ENCODE measurements at places on chromosomes 1 and 21.

GRCh38 chr1:159790237-159790917, 9.6 kb downstream of the DUSP23 start:
- DNase-seq: peak; percentile 80

- no peak for DNase-seq
These were observed 118.3 kb downstream of the TGFB2 start for GRCh38 chr1:218463194-218464156.

DNA sequence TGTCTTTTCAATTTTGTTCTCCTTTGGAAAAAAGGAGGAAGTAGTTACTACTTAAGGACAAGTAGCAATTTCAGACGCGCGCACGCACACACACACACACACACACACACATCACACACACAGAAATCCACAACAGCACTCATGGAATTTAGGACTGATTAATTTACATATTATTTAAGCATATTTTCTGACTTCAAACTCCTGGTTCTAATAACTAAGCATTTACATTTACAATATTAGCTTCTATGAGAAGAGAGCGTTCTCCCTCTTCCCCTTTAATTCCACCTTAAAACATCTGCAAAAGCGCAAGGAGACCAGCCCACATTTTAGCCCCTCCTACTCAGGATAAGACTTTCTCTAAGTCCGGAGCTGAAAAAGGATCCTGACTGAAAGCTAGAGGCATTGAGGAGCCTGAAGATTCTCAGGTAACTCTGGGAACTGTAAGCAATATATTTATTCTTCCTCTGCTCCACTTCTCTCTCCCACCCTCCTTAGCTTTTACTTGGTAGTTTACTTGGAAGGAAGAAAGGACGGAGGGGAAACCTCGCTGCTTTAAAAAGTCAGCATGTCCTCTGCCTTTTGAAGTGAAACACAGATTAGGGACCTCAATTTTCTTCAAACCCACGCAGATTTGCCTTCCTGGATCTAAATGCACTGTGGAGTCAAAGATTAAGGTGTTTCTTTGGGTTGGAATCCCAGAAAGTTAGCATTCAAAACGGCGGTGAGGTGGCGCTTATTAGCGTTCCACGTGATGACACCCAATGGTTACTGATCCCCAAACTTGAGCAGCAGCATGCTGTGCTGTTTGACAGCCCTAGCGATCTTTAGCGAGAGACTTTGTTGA, at the start of gene PLA2G4A:
PLA2G4A (plus strand) TSS at position 339 of the 844 bp plus-strand sequence. CDS start 25,406 bp downstream, outside the sequence.
- DNase-seq: peak; percentile 64

DNA sequence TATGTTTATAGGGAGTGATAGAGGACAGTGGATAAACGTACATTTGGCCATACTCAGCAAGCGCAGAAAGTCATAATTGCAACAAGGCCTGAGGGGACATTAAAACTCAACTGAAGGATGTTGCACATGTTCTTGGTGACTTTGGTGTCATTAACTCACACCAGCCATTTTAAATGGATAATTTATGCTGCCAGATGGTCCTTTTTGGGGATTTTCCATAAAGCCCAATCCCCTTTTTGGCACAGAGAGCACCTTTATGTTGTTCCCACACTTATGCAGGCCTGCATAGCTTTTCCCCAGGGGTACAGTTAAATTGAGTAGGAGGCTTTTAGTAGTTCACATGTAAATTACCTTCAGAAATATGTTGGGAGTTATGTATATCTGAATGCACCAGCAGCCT, 279.6 kb downstream of the NFIA start:
- no peak for DNase-seq

DNA sequence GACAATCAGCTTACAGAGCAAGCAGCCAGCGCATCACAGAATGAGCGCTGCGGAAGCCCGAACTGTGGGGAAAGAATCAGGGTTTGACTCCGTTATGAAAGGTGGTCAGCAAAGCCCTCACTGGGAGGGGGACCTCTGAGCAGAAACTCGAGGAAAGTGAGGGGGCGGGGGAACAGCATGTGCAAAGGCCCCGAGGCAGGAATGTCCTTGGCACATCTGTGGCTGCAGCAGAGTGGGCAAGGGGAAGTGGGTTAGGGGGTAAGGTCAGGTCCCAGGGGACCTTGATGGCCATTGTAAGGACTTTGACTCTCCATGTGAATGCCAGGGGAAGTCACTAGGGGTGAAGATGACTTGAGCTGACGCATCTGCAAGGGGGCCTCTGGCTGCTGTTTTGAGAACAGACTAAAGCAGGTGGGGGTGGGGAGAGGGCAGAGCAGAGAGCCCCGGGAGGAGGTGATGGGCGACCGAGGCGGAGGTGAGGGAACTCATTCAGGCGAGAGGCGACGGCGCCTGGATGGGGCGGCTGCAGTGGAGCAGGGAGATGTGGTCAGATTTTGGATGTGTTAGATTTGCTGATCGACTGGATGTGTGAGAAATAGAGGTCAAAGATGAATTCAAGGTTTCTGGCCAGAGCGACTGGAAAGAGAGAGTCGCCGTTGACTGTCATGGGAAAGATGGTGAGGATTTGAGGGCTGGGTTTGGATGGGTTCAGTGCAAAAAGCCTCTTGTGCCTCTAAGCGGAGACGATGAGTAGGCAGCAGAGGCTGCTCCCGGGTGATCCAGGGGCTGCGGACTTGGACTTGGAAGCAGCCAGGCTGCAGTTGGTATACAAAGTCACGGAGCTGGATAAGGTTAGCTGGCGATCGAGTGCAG, 108.0 kb upstream of the ZBTB40 start:
- peak; percentile 10 for DNase-seq

GRCh38 chr1:78624035-78624434, 3.8 kb downstream of the IFI44L start:
- no peak for DNase-seq

- no peak for DNase-seq
These were observed 843 bp upstream of the BCAN start for GRCh38 chr1:156640842-156641706.

DNA sequence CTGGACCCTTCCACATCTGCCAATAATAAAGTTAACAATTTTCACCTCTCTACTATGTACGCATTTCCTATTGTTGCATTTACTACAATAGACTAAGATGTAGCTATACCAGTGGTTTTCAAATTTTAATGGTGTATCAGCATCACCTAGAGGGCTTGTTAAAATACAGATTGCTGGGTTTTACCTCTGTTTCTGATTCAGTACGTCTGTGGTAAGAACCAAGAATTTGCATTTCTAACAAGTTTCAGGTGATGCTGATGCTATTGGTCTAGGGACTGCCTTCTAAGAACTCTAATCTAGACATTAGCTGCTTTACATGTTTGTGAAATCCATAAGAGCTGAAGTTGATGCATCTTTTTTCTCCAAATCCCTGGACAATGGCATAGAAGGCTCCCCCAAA, 59.7 kb downstream of the ERICH3 start:
- no peak for DNase-seq

GRCh38 chr21:46144464-46145070, 10.8 kb downstream of the FTCD start:
- DNase-seq: no peak

GRCh38 chr1:216702170-216702569, 21.1 kb downstream of the ESRRG start:
- DNase-seq: no peak

DNA sequence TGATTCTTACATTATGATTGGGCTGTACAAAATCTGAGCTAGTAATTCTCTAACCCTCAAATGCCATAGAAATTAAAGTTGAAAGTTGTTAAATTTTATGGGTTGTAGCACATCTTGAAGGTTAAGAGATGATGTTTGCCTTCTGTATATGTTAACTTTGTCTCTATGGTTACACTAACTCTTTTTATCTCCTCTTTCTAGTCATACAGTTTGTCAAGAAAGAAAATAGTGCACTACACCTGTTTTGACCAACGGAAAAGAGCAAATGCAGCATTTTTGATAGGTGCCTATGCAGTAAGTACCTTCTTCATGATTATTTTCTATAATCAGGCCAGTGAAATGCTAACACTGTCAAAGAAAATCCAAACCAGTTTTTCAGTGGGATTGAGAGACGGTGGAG, 38.2 kb downstream of the CDC14A start:
- no peak for DNase-seq

GRCh38 chr1:66403007-66403731, 130.8 kb upstream of the SGIP1 start:
- no peak for DNase-seq

DNA sequence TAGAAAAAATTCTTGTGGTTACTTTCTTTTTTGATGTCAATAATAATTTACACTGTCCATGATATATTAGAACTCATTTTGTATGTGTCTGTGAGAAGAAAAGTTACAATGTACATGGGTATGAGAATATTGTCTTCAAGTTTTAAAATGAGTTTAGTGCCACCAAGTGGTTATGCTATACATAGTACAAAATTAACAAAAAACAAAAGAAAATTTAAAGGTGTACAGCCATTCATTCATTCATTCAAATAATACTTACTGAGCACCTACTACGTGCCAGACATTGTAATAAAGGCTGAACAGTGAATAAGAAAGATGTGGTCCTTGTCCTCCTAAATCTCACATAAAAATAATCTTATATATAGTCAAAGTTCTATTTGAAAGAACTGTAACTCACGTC, 27.7 kb downstream of the UCHL5 start:
- DNase-seq: no peak

DNA sequence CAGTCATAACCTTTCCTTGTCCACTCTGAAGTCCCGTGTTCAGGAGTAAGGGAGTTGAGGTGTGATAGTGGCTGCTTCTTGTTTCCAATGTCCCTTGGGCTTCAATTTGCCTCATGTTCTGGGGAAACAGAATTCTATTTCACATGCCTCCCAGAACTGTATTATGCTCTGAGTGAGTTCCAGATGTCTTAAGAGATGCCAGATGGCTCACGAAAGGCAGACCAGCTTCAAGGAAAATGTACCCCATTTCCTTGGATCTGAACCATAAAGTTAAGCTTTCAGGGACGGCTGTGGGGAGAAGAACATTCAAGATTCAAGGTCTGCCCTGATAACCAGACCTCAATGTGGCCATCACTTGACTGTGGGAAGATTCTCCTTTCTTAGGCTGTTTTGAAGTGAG, 42.4 kb downstream of the C1orf87 start:
- no peak for DNase-seq

DNA sequence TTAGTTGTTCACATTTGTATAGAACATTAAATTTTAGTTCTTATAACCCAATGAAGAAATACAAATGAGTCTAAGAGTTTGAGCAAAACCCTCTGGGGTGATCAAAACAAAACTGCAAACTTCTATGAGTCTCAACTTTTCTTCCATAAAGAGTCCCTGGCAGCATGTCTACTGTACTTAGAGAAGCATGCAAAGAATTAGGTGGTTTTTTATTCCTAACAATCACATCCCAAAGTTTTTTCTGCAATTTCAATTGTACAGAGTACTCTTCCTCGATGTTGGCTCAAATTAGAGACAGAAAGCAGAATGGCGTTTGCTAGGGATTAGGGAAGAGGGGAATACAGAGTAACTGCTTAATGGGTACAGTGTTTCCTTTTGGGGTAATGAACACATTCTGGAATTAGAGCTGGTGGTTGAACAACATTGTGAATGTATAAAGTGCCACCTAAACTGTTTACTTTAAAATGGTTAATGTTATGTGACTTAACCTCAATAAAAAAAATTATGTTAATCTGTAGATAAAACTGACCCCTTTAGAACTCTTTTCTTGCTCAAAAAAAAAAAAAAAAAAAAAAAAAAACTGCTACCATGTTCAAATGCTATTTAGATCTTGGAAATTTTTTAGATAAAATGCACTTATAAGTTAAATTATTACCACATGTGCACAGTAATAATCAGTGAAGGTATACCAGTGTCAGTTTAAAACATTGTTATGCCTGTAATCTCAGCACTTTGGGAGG, 4.8 kb downstream of the RC3H1 start:
- DNase-seq: no peak

GRCh38 chr1:21384620-21385019, 55.3 kb upstream of the NBPF3 start:
- no peak for DNase-seq

GRCh38 chr1:93728480-93729131, 47.0 kb upstream of the BCAR3 start:
- DNase-seq: no peak

DNA sequence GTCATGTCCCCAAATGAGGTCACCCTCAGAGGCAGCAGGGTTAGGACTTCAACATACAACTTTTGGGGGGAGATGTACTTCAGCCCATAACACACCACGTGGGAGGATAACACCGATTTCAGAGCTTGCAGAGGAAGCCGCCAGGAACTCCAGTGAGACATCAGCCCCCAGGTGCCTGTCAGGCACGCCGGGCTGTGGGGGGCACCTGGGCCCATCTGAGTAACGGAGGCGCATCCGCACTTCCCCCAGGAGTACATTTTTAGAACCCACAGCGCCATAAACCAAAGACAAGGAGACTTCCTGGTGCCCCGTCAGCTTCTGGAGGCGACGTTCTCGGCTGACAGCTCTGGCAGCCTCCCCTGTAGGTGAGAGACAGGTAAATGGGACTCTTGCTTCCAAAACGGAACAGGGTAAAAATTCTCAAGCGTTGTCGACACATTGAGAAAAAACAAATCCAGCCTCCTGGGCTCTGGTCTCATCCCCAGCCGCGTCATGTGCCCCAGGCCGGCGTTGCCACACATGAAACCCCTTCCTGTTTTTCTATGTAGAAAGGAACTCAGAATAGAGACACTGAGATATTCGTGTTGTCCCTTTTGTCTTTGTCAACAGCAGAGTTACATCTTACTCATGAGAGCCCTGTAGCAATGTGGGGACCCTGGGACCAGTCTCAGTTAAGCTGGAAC, 93.3 kb downstream of the PDE9A start:
- no peak for DNase-seq

- peak; percentile 82 for DNase-seq
These were observed 2.1 kb downstream of the EVA1B start for GRCh38 chr1:36321119-36321951.

DNA sequence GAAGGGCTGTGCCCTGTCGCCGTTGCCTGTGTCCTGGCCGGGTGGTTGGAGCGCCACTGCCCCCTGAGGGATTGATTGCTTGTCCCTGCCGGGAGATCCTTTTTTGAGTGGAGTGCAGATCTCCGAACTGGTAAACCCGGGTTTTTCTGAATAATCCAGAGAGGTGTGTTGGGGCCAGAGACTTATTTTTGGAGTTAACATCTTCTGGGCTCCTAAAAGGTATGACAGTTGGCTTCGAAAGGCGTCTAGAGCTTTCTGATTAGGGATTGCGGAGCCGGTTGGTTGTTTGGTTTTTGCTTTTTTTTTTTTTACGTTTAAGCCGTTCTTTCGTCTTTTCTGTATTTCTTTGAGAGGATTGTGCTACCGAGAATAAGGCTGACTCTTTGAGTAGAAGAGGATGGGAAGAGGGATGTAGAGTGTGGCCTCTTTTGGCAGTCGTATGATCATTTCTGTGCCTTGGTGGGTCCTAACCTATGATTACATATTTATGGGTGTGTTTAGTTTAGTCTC, 756 bp downstream of the RLF start:
- no peak for DNase-seq

Data from iPS-NIHi11 (cell line).